ENCODE measurements at places on chromosomes 12 and 14.

GRCh38 chr12:76586764-76587395, 27.3 kb upstream of the OSBPL8 start:
- DNase-seq, result no peak

GRCh38 chr12:39372929-39373328, 70.0 kb downstream of the KIF21A start:
- no peak for DNase-seq

DNA sequence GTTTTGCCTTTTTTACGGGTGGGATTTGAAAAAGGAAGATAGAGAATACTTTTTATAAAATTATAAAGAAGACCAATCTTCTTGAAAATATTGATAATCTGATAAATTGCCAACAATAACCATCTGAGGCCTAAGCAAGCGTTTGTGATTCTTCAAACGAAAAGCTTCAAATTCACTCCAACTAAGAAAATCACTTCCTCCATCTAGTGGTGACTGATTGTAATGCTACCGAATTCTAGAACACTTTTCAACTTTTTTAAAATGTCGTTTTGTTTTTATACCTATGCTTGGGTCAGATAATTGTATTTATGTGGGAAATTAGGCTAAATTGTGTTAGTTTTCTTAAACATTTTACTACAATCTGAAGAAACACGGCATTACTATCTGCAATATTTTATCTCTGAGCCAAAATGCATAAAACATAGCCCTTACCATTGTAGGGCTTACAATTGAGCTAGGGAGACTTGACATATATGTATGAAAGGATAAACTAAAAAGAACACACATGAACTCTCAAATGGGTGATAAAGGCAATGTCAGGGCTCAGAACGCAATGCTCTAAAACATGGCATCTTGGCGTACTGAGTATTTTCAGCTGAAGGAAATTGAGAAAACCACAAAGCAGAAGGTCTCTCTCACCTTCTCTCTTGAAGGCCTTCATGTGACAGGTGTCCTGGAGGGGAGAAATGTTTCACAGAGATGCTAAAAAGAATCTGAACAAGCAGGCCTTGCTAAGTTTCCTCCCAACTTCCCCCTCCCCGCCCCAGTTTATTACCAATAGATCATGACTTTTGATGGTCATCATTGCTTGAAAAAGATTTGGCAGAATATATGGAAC, 36.8 kb upstream of the G2E3 start:
- no peak for DNase-seq

GRCh38 chr12:71626768-71627167, 36.9 kb downstream of the ZFC3H1 start:
- DNase-seq, result no peak

DNA sequence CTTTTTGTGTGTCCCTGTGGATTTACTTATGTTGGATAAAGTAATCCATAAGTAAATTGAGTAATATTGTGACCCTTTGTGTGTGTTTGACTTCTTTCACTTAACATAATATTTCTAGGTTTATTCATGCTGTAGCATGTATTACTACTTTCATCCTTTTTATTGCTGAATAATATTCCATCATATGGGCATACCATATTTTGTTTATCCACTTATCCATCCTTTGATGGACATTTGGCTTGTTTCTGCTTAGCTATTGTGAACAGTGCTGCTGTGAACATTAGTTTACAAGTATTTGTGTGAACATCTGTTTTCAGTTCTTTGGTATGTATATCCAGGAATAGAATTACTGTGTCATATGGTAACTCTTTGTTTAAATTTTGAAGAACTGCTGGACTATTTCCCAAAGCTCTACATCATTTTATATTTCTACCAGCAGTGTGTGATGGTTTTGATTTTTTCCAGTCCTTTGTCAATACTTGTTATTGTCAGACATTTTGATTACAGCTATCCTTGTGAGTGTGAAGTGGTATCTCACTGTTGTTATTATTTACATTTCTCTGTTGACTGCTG, 25.2 kb downstream of the G2E3 start:
- DNase-seq, result no peak

GRCh38 chr12:54605138-54605970, 16.9 kb upstream of the PPP1R1A start:
- no peak for DNase-seq

- DNase-seq, result no peak
Measured at GRCh38 chr12:110679201-110679600, 9.7 kb downstream of the HVCN1 start.

Measured in cerebellar nuclear complex (tissue), 1 donor.